ENCODE measurements at places on chromosomes 16 and 17. TPM values are rescaled to one million over a fixed set of nuclear protein-coding genes. Genes with fewer than 3 reads are reported as not detected.

The MYH8 gene
- total RNA-seq: not detected

The C16orf92 gene
- total RNA-seq: not detected

The POLDIP2 gene
- 40.1 TPM for total RNA-seq

The TBX21 gene
- 0.99 TPM for total RNA-seq

The ITGAE gene
- 16.0 TPM for total RNA-seq

The TEKT5 gene
- total RNA-seq: 0.39 TPM

The CDH8 gene
- 4.1 TPM for total RNA-seq

The MYCBPAP gene
- total RNA-seq: 1.8 TPM

The CCL7 gene
- not detected for total RNA-seq

The KRT20 gene
- not detected for total RNA-seq

The SLFN12L gene
- total RNA-seq: 6.3 TPM

DNA sequence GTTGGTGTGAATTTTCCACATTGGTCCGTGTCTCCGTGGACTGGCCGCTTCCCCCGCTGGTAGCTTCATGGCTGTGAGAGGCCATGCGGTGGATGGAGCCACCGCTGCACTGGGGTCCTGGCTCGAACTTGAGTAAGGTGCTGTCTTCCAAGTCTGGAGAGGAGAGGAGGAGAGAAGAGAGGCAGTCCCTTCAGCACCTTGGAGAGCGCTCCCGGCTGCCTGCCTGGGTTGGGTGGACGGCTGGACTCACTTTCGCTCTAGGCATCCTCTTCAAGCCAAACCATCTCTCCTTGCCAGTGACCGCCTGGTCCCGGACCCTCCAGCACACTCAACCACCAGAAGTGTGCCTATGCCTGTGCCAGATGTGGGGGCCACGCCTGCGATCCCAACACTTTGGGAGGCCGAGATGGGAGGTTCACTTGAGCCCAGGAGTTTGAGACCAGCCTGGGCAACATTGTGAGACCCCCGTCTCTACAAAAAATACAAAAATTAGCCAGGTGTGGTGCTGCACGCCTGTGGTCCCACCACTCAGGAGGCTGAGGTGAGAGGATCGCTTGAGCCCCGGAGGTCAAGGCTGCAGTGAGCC, 6.2 kb downstream of the JPH3 start:
- no peak overlapping the region for H3K27ac ChIP-seq
- no peak overlapping the region for H3K4me3 ChIP-seq
- DNase-seq: peak; percentile 74
- H3K4me1 ChIP-seq: no peaks in the 10 kb centered on the region
- no peaks in the 10 kb centered on the region for H3K27me3 ChIP-seq
- no peaks in the 10 kb centered on the region for H3K36me3 ChIP-seq

- no peak for DNase-seq
- H3K27me3 ChIP-seq: no peaks in the 10 kb centered on the region
- H3K27ac ChIP-seq: no peak overlapping the region
- H3K4me1 ChIP-seq: no peaks in the 10 kb centered on the region
These were observed 244.6 kb upstream of the PSMD7 start for GRCh38 chr16:74052016-74052415.

GRCh38 chr17:75850928-75851692, 4.0 kb downstream of the WBP2 start:
- H3K36me3 ChIP-seq: no peaks in the 10 kb centered on the region
- no peak overlapping the region for H3K27ac ChIP-seq
- no peaks in the 10 kb centered on the region for H3K4me1 ChIP-seq
- H3K27me3 ChIP-seq: no peaks in the 10 kb centered on the region
- H3K4me3 ChIP-seq: no peak overlapping the region
- DNase-seq: no peak

DNA sequence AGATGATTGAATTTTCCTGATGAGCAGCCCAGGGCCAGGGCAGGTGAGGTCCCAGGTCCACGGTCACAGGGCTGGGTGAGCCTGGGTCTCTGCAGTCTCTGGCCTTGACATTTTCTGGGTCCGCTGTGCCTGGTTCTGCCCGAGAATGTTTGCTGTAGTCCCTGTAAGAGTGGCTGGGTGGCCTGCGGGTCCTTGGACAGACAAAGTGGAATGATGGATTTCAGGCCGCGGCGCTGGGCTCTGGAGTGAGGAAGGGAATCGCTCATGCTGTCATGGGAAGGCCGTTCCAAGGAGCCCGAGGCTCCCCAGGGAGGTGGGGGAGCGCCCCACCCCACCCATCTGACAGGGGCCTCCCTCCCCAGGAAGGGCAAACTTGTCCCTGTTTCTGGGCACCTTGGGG, 153.5 kb upstream of the CIBAR2 start:
- DNase-seq: no peak
- H3K4me1 ChIP-seq: no peaks in the 10 kb centered on the region
- no peaks in the 10 kb centered on the region for H3K27me3 ChIP-seq
- H3K36me3 ChIP-seq: no peaks in the 10 kb centered on the region

GRCh38 chr16:85231959-85232358, 119.7 kb upstream of the CIBAR2 start:
- H3K27me3 ChIP-seq: no peaks in the 10 kb centered on the region
- H3K27ac ChIP-seq: no peak overlapping the region
- DNase-seq: no peak

GRCh38 chr17:21149621-21150020, 22.9 kb downstream of the DHRS7B start:
- H3K27ac ChIP-seq: no peak overlapping the region
- no peak overlapping the region for H3K4me3 ChIP-seq
- H3K27me3 ChIP-seq: no peaks in the 10 kb centered on the region
- no peaks in the 10 kb centered on the region for H3K36me3 ChIP-seq
- DNase-seq: no peak

- H3K4me3 ChIP-seq: no peak overlapping the region
- no peaks in the 10 kb centered on the region for H3K27me3 ChIP-seq
- H3K36me3 ChIP-seq: no peaks in the 10 kb centered on the region
- no peaks in the 10 kb centered on the region for H3K4me1 ChIP-seq
These were observed 2.3 kb upstream of the PPP1R9B start for GRCh38 chr17:50152736-50153135.

DNA sequence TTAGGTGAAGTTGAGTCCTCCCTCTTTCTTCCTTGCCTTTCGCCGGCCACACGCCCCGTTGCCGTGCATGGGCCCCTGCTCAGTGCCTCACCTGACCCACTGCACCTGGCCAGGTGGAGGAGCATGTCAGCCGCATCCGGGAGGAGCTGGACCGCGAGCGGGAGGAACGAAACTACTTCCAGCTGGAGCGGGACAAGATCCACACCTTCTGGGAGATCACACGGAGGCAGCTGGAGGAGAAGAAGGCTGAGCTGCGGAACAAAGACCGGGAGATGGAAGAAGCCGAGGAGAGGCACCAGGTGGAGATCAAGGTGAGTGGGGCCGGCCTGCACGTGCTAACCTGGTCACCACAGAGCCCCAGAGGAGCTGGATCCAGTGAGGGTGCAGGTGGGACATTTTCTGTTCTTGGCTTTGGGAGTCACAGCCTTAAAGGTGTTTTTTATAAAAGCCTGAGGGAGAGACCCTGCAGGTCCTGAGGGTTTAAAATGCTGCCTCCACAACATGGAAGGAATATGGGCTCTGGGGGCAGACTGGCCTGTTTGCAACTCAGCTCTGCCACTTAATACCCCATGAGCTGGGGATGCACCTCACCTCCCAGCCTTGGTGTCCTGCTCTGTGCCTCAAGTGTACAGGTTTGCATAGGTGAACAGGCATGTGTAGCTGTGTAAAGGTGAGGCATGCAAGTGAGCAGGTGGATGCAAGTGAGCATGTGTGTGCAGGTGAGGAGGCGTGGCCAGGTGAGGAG, 12.1 kb upstream of the DBNDD1 start:
- H3K4me1 ChIP-seq: no peaks in the 10 kb centered on the region
- H3K4me3 ChIP-seq: no peak overlapping the region
- H3K36me3 ChIP-seq: peaks cover 1% of the 10 kb centered on the region
- no peak overlapping the region for H3K27ac ChIP-seq
- no peak for DNase-seq
- H3K27me3 ChIP-seq: no peaks in the 10 kb centered on the region

DNA sequence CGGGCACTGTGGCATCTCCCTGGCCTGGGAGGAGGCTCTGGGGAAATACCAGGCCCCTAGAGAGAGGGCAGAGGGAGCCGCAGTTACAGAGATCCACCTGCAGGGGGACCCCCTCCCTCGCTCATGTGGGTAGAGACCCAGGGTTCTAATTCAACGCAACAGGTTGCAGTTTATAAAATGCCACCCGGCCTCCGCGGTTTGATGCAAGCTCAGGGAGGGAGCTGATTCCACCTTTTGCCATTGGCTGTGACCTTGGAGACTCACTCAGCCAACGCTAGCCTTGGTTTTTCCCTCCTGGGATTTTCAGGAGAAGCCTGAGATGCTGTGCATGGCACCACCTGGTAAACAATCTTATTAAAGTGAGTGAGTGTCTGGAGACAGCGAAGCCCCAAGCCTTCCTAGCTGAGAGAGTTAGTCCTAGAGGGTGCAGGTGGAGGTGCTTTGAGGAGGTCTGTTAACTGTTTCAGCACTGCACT, 12.1 kb downstream of the TTLL6 start:
- H3K4me3 ChIP-seq: no peak overlapping the region
- no peaks in the 10 kb centered on the region for H3K4me1 ChIP-seq
- no peak overlapping the region for H3K27ac ChIP-seq
- peak; percentile 56 for DNase-seq
- no peaks in the 10 kb centered on the region for H3K36me3 ChIP-seq

GRCh38 chr16:2214719-2214968, at the start of gene PGP:
Gene PGP, minus strand, starts transcription at chr16:2214840. Its CDS starts 63 bp downstream, at chr16:2214777.
- DNase-seq: no peak
- H3K4me1 ChIP-seq: no peaks in the 10 kb centered on the region
- H3K4me3 ChIP-seq: peak within 1 kb of the TSS; percentile 61
- peak within 1 kb of the TSS; percentile 29 for H3K27ac ChIP-seq
- H3K36me3 ChIP-seq: no peaks in the 10 kb centered on the region

DNA sequence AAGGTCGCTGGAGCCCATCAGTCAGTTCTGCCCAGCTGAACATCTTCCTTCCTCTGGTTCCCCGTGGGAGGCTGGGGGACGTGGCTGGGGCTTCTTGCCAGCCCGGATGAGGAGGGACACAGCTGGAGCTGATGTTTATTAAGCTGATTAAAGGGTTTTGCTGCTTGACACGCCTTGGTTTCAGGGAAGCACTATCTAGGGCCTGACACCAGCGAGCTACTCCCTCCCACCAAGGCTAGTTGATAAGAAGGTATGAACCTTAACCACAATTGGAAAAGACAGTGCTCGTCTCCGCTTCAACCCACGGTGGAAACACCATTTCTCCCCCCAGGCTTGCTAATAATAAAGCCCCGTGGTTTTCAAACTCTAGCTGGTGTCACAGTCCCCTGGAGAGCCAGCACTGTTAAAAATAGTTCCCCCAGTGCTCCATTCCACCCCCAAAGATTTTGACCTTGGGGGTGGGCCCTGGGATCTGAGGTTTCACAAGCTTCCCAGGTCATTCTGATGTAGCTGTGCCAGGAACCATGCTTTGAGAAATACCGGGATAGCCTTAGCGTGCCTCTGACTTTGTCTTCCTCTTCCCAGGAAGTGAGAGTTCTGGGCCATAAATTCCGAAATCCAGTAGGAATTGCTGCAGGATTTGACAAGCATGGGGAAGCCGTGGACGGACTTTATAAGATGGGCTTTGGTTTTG, 5.5 kb downstream of the DHODH start:
- DNase-seq: no peak
- H3K36me3 ChIP-seq: peaks cover 5% of the 10 kb centered on the region
- H3K27ac ChIP-seq: no peak overlapping the region
- H3K4me3 ChIP-seq: no peak overlapping the region
- H3K27me3 ChIP-seq: no peaks in the 10 kb centered on the region

GRCh38 chr17:2233441-2233947, 70.1 kb downstream of the SMG6 start:
- no peak overlapping the region for H3K4me3 ChIP-seq
- H3K36me3 ChIP-seq: no peaks in the 10 kb centered on the region
- peaks cover 2% of the 10 kb centered on the region for H3K4me1 ChIP-seq
- H3K27ac ChIP-seq: no peak overlapping the region

GRCh38 chr17:49969134-49969759, at the start of gene DLX4:
Gene DLX4, plus strand, starts transcription at chr17:49969190. Its CDS starts 279 bp downstream, at chr17:49969469.
- no peak within 1 kb of the TSS for H3K27ac ChIP-seq
- no peaks in the 10 kb centered on the region for H3K4me1 ChIP-seq
- no peaks in the 10 kb centered on the region for H3K27me3 ChIP-seq
- H3K4me3 ChIP-seq: no peak within 1 kb of the TSS
- peak; percentile 87 for DNase-seq

- H3K4me3 ChIP-seq: peak overlapping the region; percentile 76
- no peaks in the 10 kb centered on the region for H3K27me3 ChIP-seq
- H3K4me1 ChIP-seq: no peaks in the 10 kb centered on the region
- H3K27ac ChIP-seq: no peak overlapping the region
- H3K36me3 ChIP-seq: no peaks in the 10 kb centered on the region
These were observed 907 bp downstream of the TRAPPC2L start for GRCh38 chr16:88857728-88858339.

DNA sequence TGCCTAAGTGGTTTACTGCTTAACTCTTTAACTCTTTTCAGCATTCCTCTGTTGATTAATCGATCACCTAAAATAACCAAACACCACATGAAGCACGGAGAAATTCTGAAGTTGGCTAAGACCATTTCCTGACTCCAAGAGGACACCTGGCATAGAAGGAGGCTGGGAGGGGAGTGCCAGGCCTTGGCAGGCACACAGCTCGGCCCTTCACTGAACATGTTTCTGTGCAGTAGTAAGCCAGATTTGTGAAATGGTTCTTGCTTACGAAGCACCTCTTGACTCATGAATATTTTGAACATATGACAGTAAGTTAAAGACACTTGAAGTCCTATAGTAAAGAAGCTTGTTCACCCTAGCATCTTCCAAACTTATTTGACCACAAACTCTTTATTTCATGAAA, 82.3 kb downstream of the FOXL1 start:
- no peaks in the 10 kb centered on the region for H3K36me3 ChIP-seq
- H3K27ac ChIP-seq: no peak overlapping the region
- H3K4me3 ChIP-seq: no peak overlapping the region
- H3K27me3 ChIP-seq: no peaks in the 10 kb centered on the region
- H3K4me1 ChIP-seq: no peaks in the 10 kb centered on the region

DNA sequence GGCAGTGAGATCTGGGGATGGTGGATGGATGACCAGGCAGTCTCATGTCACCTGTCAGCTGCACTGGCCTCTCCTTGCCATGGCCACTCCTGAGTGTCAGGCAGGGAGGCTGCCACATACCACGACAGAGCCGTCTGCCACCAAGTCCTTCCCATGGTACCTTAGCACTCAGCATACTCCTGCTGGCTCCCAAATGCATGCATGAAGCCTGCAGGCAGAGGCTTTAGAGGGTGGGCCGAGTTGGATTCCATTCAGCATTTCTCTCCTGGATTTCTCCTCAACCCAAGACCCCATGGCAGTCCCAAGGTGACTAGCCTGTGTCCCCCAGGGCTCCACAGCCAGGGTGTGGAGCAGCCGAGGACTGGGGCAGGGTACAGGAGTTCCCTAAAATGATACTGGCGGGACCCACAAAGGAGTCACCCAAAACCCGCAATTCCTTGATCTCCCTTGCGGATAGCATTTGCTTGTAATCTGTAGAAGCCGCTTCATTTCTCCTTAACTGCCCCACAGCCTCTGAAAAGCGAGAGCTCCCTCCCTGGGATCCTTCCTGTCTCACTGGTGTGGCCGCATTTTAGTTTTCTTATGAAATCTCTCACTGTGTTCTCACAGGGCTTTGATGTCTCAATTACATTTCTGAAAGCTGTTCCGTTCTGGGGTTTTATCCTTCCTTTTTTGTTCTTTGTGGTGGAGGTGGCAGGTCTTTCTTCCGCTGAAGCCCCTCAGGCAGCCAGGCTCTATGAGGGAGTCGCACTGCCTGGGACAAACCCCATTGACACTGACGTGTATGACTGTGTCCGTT, 141.4 kb downstream of the SOCS1 start:
- no peaks in the 10 kb centered on the region for H3K36me3 ChIP-seq
- H3K27me3 ChIP-seq: no peaks in the 10 kb centered on the region
- no peak overlapping the region for H3K27ac ChIP-seq
- peaks cover 5% of the 10 kb centered on the region for H3K4me1 ChIP-seq
- DNase-seq: no peak
